Caki2 (cell line): ENCODE measurements at places on chromosomes 3 and 15. TPM values are rescaled to one million over a fixed set of nuclear protein-coding genes. Genes with fewer than 3 reads are reported as not detected.

DNA sequence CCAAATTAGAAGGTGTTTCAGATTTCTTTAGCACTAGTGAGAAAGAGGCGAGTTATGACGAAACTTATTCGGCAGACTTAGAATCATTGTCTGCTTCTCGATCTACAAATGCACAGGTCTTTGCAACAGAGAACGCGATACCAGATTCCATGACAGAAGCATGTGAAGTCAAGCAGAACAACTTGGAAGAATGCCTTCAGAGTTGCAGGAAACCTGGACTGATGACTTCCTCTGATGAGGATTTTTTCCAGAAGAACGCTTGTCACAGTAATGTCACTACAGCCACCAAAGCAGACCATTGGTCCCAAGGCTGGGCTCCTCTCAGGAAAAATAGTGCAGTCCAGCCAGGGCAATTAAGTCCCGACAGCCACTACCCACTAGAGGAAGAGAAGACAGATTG is 50.6 kb downstream of the CDAN1 start:
- no peak for DNase-seq

Gene MKRN3
- not detected in 2 replicates for total RNA-seq

Gene DNASE1L3
- total RNA-seq = not detected in 2 replicates

- DNase-seq = no peak
Observed at GRCh38 chr3:63278171-63279004, at the start of gene SYNPR. TSS of gene SYNPR (plus strand) at chr3:63278308.

Gene TICRR
- 6.2 and 7.5 TPM in 2 replicates for total RNA-seq

- no peak for DNase-seq
Observed at GRCh38 chr15:63166219-63166618, 8.9 kb upstream of the RPS27L start.

Gene SLC28A1
- not detected in 2 replicates for total RNA-seq

GRCh38 chr15:41494922-41495735 is 1.5 kb downstream of the ITPKA start:
- no peak for DNase-seq

GRCh38 chr3:38154625-38155255 is 10.6 kb upstream of the OXSR1 start:
- DNase-seq = no peak

GRCh38 chr3:46717447-46718231 is at the start of gene PRSS50:
TSS of gene PRSS50 (minus strand) at chr3:46717869. CDS start at chr3:46717824, 45 bp downstream.
- no peak for DNase-seq

- DNase-seq = no peak
Observed at GRCh38 chr3:196454935-196455334, 22.7 kb upstream of the UBXN7 start.

GRCh38 chr3:106913111-106913698 is 464.0 kb upstream of the CCDC54 start:
- no peak for DNase-seq

GRCh38 chr3:183895774-183896173 is 11.1 kb upstream of the PARL start:
- no peak for DNase-seq

GRCh38 chr3:127677541-127678314 is 5.0 kb downstream of the ABTB1 start:
- DNase-seq = no peak

GRCh38 chr3:130800829-130801228 is 54.2 kb upstream of the PIK3R4 start:
- no peak for DNase-seq

- DNase-seq = no peak
Observed at GRCh38 chr3:108430540-108430939, 79.9 kb downstream of the MYH15 start.
